ENCODE measurements at places on chromosomes 2 and 18.

GRCh38 chr2:206084439-206084869, 1.5 kb downstream of the INO80D start:
- peak; percentile 88 for DNase-seq

DNA sequence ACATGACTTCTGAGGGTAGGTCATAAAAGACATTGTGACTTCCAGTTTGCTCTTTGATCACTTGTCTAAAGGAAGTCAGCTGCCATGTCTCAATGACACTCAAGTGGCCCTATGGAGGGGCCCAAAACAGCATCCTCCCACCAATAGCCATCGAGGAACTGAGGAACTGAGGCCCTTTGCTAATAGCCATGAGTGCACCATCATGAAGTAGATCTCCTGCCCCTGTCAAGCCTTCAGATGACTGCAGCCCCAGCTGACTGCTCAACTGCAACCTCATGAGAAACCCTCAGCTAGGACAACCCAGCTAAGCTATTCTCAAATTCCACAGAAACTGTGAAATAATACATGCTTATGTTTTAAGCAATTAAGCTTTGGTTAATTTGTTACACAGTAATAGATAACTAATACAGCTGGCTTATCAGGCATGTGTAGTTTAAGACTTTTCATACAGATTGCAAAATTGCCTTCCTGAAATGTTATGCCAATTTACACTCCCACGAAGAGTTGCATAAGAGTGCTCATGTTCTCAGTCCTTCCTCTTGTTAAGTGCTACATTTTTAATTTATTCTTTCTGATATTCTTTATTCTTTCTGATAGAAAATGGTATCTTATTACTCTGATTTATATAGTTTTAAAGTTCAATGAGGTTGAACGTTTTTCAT, 105.6 kb upstream of the NDUFV2 start:
- DNase-seq = no peak

- no peak for DNase-seq
These were observed 106.4 kb downstream of the VAPA start for GRCh38 chr18:10020171-10020570.

GRCh38 chr18:79754831-79755351, 42.8 kb upstream of the KCNG2 start:
- DNase-seq = no peak

- peak; percentile 37 for DNase-seq
These were observed 200.4 kb downstream of the CTNNA2 start for GRCh38 chr2:79713131-79713785.

DNA sequence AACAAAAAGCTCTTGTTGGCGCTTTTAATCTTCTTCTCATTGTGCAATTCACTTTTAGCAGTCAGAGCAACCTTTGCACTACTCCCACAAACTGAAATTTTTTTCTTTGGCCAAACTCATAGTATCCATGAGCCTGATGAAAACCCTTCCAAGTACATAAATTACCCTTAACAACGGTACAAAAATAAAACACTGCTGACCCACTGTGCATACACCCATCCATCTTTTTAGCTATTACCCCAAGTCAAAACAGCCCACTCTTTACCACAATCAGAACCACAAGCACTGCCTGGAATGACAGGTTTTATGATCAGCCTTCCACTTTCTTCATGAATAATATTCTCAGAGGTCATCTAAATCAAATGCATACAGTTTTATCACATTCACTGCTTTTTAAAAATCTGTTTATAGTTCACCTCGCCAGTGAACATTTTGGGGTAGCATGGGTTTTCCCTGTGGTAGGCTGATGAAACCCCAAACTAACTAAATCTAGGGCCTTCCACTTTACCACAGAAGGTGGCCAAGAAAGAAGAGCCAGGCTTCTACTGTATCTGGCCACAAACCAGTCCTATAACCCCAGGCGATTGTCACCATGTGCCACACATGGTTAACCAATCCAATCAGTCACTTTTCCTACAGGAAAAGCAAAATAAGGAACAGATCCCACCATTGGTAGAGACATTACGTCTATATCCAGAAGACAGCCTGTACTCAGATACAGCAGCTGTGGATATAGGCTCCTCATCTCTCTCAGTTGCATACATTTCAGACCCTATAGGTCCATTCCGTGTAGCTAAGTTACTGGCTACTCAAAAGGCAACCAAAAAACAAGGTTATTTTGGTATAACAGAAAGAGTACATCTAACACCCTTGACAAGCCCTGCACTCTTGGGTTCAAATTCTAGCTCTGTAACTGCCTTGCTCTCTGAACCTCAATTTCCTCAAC, 171.3 kb downstream of the THADA start:
- no peak for DNase-seq

GRCh38 chr18:60279391-60279790, 93.2 kb downstream of the MC4R start:
- DNase-seq = no peak

DNA sequence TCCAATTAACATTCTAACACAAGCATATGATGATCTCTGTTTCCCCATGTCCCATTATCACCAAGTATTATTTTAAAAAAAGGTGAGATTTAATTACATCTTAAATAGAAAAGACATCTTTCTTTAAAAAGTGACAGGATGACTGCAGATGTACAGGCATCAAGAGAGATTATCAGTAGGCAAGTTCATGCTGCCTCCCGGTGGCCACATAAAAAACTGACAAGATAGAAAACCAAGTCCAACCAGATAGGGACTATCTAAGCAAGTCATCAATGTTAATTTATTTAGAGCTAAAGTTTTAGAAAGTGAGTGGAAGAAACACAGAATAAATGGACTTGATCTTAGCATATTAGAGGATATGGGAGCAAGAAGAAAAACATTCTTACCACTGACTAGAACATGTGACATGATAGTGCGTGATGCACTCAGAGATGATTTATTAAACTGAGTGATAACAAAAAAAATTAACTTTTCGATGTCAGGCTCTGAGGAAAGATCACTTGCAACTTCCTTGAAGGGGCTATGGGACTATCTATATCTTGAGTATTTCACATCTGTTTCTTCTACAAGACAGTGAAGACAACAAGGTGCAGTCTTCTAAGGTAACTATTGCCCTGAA, 5.4 kb upstream of the TDRD15 start:
- peak; percentile 3 for DNase-seq

Measured in ELR (cell line).